Activated naive CD4-positive, alpha-beta T cell (primary cell): ENCODE measurements at places on chromosomes 2 and 18.

GRCh38 chr2:203759690-203760365 lies 53.4 kb downstream of the CD28 start:
- no peak for DNase-seq

DNA sequence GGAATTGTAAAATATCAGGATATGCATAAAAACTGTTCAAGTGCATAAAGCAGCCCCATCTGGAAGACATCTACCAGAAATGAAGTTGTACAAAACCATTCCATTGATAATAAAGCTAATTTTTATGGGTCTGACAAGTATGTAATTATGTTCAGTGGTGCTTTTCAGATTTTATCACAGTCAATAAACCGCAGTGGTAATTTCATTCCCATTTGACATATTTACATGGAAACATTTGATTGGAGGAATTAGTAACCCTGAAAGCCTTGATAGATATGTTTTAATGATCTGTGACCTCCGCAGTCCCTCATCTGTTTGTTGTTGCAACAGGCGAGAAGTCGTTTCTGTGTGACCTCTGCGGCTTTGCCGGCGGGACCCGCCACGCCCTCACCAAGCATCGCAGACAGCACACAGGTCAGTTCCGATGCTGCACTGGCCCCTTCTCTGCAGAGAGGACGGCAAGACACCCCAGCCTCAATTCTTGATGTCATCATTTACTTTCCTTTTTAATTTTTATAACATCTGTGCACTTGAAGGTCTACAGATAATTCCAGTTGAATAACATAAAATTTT lies 283.1 kb downstream of the ZNF407 start:
- no peak for DNase-seq

- no peak for DNase-seq
Observed at GRCh38 chr2:236805800-236806531, 236.3 kb downstream of the ACKR3 start.

DNA sequence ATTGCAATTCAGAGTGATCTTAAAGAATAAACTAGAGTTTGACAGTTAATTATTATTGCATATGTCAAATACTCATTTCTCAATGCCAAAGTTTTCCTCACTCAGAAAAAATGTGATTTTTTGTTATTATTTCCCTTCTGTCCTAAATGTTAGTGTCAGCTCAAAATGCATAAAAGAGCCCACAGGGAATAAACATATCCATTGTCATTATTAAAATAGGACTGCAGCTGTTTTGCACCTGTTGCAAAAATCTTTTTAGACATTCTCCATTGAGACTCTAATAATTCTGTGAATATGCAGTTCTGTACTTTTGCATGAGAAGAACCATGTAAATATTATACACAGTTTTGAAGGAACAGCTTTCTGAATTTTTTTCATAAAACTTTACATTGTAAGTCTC lies 540.0 kb upstream of the SLC39A10 start:
- DNase-seq, result no peak

DNA sequence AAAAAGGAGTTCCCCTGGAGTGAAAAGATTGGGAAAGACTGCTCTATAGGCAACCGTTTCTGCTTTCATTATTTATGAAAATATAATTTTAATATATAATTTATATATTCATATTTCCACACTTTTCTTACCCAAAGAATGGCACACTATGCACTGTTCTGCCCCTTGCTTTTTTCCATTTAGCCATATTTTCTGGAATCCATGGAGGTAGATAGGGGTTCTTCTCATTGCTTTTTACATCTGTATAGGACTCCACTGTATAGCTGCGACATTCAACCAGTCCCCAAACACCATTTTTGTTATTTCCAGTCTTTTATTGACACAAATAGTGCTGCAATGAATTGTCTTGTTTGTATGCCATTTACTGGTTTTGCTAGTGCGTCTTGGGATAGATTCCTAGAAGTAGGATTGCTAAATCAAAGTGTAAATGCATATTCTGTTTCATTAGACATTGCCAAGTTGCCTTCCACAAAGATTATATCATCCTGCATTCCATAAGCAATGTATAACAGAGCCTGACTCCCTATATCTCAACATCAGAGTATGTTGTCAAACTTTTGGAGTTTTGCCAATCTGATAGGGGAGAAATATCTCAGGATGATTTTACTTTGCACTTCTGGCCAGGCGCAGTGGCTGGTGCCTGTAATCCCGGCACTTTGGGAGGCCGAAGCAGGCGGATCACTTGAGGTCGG lies 26.6 kb upstream of the TCF7L1 start:
- no peak for DNase-seq

- DNase-seq, result no peak
Observed at GRCh38 chr2:174344716-174345461, 10.1 kb downstream of the SP9 start.

DNA sequence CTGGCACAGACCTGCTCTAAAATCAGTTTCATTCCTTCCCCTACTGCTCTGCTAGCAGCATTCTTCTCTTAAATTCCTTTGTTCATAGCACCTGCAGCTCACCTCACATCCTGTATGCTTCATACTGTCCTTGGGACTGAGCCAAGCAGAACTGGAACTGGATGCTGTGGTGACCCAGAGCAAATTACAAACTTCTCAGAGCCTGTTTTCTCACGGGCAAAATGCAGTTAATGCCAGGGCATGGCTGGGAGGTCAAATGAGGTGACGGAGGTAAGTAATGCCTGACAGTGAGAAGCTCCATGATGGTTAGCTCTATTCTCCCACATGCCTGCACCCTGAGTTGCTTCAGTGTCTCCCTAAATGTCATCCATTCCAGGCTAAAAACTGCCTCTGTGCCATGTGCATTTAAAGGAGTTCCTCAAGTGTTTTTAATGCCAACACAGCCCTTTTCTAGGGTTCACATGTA lies 29.7 kb downstream of the C2orf42 start:
- no peak for DNase-seq

- no peak for DNase-seq
Observed at GRCh38 chr2:171583566-171583965, 61.3 kb downstream of the CYBRD1 start.
